Fibroblast of skin of scalp (primary cell): ENCODE measurements at places on chromosomes 3 and 15.

GRCh38 chr3:85228966-85229365 lies 270.2 kb downstream of the CADM2 start:
- no peak for DNase-seq

GRCh38 chr15:70528270-70528706 lies 235.1 kb downstream of the UACA start:
- peak; percentile 13 for DNase-seq

DNA sequence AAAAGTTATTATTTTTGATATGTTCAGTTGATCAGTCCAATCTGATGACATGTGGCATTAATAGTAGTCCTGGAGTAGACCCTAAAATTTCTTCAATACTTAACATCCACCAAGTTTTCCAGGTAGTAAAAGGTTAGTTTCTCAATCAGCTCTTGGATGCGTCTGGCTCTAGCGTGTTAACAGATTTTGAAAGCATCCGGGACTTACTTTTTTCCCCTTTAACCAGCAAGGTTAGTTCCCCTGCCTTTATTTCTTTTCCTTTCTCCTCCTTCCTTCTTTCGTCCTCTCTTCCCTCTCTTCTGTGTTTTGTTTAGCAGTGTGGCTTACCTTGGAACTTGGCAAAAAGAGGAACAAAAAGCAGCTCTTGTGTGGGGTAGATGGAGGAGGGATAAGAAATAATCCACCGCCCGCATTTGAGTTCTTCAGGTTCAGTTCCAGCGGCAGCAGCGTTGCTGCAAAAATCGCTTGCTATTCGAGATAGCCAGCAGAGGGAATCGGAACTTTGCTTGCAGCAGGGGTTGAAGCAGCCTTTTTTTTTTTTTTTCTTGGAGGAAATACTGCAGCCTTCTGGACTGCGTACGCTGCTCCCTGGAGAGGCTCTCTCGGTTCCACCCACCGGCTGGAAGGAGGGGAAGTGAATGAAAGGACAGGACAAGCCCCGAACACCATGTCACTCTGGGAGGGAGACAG lies at the start of gene RBMS3:
Gene RBMS3 (plus strand): TSS at position 668 of the 690 bp plus-strand sequence.
- DNase-seq, result peak; percentile 98

GRCh38 chr3:52004163-52004787 lies 8.6 kb upstream of the RPL29 start:
- DNase-seq, result peak; percentile 74

- no peak for DNase-seq
These were observed 4.4 kb downstream of the DALRD3 start for GRCh38 chr3:49013738-49014660.

GRCh38 chr3:179969525-179969924 lies 67.2 kb downstream of the PEX5L start:
- DNase-seq, result peak; percentile 47

DNA sequence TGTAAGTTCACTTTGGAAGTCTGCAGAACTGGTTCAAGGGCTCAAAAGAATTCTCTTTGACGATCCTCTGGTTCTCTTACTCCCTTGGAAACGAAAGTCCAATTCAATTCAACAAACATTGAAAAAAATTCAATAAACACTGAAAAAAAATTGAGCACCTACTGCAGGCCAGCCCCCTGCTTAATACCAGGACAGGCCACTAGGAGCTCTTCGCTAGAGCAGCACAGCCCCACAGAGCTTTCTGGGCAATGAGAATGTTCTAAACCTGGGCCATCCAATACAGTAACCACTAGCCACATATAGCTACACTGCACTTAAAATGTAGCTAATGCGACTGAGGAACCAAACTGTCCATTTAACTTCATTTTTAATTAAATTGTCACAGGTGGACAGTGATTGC lies 50.4 kb upstream of the DCLK3 start:
- no peak for DNase-seq

DNA sequence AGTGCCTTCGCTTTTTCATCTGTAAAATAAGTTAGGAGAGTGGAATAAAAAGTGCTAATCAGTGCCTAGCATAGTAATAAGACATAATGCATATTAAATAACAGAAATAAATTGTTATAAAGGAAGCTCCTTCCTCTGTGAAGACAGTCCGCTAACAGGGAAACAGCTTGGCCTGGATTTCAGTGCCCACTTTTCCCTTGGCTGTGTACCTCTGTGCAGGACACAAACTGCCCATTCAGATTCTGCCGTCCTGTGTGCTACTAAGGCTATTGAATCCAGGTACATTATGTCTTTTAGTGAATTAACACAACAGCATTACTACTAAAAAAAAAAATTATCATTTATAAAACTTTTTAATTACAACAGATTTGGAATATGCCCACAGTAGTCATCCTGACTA lies 90.7 kb downstream of the TBL1XR1 start:
- no peak for DNase-seq

GRCh38 chr3:4729061-4729973 lies 236.2 kb downstream of the ITPR1 start:
- DNase-seq, result no peak

GRCh38 chr3:151443583-151443982 lies 17.3 kb downstream of the IGSF10 start:
- no peak for DNase-seq

- no peak for DNase-seq
These were observed 311.0 kb downstream of the WDR72 start for GRCh38 chr15:53448232-53449015.

DNA sequence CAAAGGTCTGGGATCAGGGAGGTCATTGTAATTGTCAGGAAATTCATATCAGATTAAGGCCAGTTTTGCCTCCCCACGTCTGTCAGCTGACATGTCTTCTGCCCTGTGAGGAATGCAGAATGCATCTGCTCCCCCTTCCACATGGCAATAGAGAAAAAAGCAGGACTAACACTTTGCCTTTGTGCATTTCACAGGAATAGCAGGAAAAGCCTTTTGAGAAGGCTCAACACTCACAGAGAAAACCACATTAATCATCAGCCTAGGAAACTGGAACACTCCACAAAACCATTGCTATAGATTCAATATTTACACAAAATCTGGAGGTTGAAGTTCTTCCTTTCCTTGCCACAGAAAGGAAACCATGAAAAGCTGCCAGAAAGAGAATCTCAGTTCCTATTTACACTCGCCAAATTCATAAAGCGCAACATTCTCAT lies 165.2 kb upstream of the HES1 start:
- DNase-seq, result peak; percentile 46

GRCh38 chr3:153397794-153398193 lies 235.8 kb downstream of the RAP2B start:
- peak; percentile 18 for DNase-seq

GRCh38 chr3:142636050-142636449 lies 39.9 kb downstream of the PLS1 start:
- no peak for DNase-seq

GRCh38 chr3:173876476-173876875 lies 478.9 kb downstream of the NLGN1 start:
- no peak for DNase-seq

DNA sequence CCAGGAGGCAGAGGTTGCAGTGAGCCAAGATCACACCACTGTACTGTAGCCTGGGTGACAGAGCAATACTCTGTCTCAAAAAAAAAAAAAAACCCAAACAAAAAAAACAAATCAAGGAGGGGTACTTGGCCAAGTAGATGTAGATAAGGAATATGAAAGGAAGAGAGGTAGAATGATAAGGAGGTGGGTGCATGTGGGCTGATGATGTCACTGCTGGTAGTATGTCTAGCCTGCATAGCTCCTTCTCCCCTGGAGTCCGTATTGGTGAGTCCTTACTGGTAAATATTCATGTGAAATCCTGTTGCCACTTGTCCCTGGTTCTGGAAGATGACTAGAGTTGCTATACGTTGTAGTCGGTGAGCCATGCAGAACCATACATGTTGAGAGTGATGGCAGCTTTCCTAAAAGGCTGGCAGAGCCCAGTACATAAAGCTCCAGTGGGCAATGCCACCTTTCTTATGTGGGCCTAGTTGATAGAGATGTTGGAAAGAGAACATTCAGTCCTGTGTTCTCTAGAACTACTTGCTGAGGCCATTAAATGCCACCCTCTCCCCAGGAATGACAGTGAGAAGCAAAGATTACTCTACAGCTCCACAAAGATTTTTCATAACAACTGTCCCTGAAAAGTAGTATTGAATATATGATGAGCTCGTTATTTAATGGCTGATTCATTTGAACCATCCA lies 11.0 kb downstream of the KAT2B start:
- DNase-seq, result no peak

- peak; percentile 47 for DNase-seq
These were observed 6.1 kb downstream of the ERICH6 start for GRCh38 chr3:150697646-150698045.

GRCh38 chr15:60821462-60822061 lies 342.6 kb upstream of the ICE2 start:
- no peak for DNase-seq

DNA sequence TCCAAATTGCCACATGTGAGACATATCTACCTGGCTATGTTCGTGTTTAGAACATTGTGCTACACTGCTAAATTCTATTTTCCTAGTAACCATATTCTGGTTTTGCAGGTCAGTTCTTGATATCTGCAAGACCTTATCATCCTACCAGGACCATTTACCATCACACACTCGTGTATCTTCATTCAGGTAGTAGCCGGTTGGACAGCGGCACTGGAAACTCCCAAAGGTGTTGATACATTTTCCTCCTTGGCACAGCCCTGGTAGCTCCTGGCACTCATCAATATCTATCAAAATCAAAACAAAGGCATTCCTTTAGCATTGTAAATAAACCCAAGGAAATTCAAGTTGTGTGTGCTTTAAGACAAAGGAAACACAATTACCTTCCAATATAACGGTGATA lies 134.2 kb downstream of the DUT start:
- DNase-seq, result no peak

DNA sequence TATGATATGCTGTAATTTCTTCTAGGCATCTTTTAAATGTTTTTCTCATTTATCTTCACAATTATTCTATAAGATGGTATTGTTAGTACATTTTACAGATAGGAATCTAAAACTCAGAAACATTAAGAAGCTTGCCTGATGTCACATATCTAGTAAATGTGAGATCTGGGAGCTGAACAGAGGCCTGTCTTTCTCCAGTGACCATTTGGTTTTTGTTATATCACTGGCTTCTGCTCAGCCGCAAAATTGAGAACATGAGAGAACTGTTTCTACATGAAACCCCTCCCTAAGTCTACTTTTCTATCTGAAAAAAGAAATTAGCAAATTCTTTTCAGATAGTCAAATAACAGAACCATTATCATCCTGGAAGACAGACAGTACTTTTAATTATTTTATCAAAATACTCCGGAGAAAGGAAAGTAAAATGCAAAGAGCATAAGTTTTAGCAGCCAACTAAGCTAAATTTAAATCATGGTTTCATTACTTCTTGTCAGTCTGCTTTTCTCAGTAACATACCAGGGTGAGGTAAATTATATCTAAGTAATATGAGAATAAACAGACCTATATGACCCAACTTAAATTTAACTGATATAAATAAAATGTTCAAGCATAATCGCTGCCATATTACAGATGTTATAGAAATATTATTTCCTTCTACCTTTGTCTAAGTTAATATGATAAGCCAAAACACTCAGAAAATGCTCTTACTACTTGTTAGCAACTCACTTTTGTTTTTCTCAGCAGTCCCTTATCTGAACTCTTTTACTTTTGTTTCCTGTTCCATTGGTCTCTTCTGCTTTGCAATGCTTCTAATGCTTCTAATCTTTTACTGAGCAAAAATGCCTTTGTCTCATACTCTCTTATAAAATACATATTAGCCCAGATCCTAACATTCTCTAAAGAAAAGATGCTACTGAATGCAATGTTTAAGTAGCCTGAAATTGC lies 68.0 kb upstream of the MBNL1 start:
- no peak for DNase-seq

GRCh38 chr3:151431940-151432339 lies 28.9 kb downstream of the IGSF10 start:
- peak; percentile 33 for DNase-seq

DNA sequence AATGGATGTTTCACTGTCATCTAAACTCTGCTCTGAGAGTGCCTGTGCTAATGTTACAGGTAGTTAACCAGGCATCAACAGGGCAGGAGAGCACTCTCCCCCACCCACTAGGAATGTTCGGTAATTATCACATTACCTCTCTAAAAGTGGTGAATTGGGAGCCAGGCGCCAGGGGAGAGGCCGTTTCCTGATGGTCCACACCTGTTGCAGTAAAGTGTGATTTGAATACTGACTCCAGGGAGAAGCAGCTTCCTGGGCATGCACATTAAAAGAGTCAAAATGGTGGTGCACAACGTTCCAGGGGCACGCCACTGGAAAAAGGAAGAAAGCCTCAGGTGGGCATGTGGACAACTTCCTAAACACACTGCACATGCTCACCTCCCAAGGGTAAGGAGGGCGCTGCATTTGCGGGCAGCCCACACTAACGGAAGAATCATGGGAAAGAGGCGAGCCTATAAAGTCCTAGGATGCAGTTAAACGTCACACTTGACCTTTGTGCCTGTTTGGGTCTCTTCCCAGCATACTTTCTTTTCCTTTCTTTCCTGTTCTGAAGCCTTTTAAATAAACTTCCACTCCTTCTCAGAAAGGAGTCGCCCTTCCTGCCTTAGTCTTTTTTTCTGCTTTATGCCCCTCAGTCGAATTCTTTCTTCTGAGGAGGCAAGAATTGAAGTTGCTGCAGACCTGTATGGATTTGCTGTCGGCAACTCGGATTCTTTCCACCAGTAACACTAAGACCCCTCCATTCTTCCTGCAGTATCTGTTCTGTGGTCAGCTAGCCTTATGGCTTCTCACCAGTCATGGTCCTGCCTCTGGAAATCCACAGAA lies 28.9 kb upstream of the GPD1L start:
- DNase-seq, result no peak

DNA sequence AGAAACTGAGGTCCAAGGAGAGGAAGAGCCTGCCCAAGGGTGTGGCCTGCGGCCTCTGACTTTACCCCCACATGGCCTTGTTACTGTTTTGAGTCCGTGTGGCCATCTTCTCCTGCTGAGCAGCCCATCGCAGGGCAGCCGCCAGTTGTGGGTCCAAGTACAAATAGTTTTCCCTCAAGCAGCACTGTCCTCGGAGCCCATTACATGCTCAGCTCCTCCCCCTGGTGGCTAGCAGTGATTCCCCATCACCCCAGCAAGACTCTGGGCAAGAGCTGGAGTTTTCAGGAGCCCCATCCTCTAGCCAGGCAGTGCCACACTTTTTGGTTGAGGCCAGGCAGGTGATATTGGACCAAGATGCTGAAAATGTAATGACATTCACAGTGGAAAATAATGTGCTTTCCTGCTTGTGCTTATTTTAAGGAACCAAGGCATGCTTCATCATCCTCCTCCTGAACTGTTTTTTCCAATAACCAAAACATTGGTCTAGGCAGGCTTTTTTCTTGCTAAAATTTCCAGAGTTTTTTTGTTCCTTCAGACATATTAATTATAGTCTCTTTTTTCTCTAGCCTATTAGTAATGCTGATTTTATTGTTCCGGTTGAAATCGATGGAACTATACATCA lies 23.2 kb upstream of the VILL start:
- DNase-seq, result peak; percentile 70

DNA sequence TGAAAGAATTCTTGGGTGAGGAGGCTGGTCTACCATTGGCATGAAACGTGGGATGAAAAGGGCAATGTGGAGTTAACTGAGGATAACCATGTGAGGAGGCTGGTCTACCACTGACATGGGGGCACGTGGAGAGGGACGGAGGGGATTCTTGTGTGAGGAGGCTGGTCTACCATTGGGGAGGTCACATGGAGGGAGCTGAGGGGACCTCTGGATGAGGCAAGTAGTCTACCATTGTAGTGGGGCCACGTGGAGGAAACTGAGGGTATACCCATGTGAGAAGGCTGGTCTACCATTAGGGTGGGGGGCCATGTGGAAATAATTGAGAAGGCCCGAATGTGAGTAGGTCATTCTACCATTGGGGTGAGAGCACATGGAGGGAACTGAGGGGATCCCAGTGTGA lies 154.1 kb downstream of the FBLN2 start:
- DNase-seq, result no peak
